ENCODE measurements at places on chromosomes 4 and X.
A peak's percentile ranks its signal among the peaks of the same experiment; 100 is the strongest.

DNA sequence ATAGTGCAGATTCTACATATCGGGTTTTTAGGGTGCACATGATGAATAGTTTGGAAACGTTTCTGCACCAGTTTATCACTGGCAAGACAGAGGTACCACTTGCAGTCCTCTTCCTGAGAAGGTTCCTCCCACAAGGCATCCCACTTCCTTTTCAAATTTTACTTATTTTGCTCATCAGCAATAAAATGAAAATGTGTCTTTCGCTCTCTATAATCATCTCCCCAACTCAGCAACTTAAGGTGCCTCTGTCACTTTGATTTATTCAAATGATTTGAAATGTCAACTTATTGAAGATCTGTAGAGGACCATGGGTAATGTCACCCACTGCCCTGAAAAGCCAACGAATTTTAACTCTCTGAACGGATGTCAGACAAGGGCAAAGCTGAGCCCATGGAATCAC lies 53.2 kb downstream of the VGLL1 start:
- no peak for DNase-seq

- no peak for DNase-seq
These were observed 29.7 kb downstream of the NEK1 start for GRCh38 chr4:169582706-169583105.

GRCh38 chr4:167021545-167022155 lies 212.6 kb downstream of the SPOCK3 start:
- peak; percentile 9 for DNase-seq

- no peak for DNase-seq
These were observed 211.9 kb upstream of the UGT8 start for GRCh38 chr4:114386637-114387233.

DNA sequence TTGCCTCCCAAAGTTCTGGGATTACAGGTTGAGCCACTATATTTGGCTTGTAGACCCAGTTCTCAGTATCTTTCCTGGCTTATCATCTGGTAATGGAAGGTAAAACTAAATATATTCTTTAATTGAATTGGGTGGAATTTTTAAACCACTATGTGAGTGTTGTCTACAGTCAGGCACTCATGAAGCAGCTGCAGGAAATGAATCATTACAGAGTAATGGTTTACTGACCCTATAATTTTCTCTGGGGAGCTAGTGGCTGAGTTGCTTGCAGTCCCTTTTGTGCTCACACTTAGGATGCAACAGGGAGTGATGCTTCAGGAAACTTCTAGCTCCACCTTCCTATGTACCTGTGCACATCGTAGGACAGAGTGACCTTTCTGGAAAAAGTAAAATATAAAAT lies 4.1 kb upstream of the UGT2B7 start:
- DNase-seq = no peak

- peak; percentile 1 for DNase-seq
These were observed 13.2 kb upstream of the RAB9B start for GRCh38 chrX:103845165-103845653.

DNA sequence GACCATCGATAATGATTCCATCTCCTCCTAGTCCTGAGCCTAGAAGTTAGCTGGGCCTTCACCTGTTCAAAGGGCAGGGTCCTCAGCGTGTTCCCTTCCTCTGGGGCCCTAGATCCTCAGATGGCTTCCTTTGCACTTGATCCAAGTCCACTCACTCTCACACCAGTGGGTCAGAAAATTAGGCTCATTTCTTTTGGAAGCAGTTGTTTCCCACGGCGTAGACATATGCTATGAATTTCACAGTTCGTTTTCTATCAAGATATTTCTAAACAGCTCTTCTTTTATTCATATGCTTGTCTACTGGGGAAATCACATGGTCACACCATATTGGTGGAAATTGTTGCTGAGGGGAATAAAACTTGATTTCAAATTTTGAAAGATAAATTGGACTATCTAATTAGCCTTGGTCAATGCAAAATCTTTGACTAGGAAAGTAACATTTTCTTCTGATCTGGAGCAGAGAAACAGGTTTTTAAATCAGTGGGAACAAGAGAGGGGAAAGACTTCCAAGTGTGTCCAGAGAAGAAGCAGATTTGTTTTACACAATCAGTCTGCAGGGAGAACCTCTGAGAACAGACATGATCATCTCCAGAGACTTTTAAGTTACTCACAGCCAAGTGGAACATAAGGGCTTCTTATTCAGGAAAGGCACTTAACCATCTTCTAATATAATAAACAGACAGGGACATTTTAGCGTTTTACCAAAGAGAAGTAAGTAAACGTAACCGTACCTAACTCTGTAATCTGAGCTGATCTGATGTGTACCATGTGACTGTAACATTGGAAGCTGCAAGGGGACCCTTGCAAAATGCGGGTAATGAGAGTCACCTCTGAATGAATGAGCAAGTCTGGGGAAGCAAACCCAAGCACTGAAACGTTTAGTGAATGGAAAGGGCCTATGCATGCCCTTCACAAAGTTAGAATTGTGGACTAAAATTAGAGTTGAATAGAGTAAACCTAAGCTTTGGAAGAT lies 455.7 kb upstream of the FAT1 start:
- DNase-seq = no peak

DNA sequence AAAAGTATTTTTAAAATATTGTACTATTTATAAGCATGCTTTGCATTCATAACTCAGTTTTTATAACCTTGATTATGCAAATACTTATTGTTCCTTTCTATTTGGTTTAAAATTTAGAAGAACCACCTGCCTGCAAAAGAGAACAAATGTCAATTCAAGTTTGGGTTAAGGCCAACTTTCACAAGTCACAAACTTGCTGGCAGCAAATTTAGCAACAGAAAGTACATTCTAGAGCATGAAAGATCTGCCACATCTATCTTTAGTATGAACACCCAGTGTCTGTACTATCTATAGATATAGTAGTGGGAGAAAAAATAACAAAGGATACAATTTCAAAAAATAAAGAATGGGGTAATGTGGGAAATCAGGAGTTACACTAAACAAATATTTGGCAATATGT lies 1014.2 kb downstream of the C4orf33 start:
- no peak for DNase-seq

DNA sequence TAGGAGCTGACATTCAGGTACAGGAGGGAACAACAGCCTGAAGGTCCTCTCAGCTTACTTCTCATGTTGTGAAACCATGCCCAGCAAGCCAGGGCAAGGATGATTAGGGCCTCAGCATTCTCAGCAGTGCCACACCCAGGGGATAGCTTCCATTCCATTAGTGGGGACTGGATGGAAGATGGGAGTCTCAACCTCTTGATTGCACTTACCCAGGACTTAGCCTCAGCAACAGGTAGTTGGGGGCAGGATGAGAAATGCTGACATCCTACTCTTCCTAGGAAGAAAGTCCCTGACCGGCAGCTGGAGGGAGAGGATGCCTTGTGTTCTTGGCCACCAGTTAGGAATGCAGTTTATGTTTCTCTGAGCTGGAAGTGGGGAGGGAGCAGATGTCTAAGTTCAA lies 8.8 kb upstream of the BEX3 start:
- DNase-seq = no peak

- DNase-seq = no peak
These were observed 60.5 kb downstream of the FGFBP1 start for GRCh38 chr4:15878011-15878410.

- DNase-seq = no peak
These were observed at the start of gene PARM1 for GRCh38 chr4:74932832-74933561. PARM1 (plus strand) TSS chr4:74933116; CDS start chr4:74933328, 212 bp downstream.

DNA sequence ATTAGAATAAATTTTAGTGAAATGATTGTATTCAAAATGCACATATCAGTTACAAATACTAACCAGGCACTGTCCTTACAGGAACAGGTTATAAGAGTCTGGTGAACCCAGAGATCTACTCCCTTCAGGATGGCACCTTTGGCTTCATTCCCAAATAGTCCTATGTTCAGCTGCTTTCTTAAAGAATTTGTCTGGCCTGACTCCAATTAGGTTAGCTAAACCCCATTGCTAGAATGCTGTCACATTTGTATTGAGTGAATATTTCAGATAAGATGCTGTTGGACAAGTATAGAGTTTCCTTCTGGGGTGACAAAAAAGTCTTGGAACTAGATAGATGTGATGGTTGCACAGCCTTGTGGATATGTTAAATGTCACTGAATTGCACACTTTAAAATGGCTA lies 69.4 kb downstream of the EFHC2 start:
- DNase-seq = no peak

DNA sequence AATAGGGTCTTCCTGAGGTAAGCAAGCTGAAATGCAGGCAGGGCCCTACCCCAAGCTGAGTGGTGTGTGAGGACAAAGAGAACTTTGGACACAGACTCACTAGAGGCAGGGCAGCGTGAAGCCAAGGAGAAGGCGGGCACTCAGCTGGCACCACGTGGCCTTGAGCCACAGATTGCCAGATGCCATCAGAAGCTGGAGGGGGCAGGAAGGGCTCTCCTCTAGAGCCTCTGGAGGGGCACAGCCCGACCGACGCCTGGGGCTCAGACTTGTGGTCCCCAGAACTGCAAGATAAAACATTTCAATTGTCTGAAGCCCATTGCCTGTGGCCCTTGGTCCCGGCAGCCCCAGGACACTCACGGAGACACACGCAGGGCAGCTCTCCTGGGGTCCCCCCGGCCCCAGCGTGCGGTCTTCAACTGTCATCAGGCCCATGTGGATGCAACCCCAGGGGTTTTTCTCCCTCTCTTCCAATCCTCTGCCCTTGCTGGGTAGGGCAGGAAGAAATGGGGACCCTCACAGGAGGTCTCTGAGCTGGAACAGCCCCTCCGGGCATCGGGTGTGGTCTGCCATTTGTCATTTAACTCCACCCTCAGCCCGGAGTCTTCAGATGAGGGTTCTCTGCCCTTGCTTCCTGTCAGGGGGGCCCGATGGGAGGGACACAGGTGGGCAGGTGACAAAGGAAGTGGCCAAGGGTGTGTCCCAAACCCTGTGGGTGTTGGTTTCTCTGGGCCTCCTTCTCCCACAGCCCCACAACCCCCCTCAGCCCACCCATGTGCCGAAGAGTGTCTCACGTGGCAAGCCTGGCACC lies 22.2 kb downstream of the HMX1 start:
- DNase-seq = no peak

- DNase-seq = no peak
These were observed 18.3 kb downstream of the MAGED2 start for GRCh38 chrX:54825716-54826438.

- DNase-seq = no peak
These were observed 55.5 kb upstream of the FBXW7 start for GRCh38 chr4:152591396-152591795.

DNA sequence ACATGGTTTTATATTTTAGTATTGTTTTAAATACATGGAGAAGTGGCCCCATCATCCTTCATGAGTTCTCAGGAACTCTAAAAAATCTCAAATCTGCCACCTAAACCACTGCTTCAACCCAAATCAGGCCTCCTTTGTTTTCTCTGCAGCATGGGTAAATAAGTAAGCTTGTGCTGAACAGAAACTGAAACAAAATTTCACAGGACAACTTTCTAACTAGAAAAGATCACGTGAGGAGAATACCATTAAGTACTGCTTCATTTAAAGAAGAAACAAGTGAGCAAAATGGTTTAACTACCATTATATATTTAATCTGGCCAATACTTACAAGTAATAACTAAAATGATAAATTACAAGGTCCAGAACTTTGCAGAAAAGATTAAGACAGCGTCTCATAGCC lies 2.5 kb downstream of the ARAP2 start:
- no peak for DNase-seq

- DNase-seq = peak; percentile 2
These were observed 321.9 kb upstream of the GIMD1 start for GRCh38 chr4:106690487-106690886.

DNA sequence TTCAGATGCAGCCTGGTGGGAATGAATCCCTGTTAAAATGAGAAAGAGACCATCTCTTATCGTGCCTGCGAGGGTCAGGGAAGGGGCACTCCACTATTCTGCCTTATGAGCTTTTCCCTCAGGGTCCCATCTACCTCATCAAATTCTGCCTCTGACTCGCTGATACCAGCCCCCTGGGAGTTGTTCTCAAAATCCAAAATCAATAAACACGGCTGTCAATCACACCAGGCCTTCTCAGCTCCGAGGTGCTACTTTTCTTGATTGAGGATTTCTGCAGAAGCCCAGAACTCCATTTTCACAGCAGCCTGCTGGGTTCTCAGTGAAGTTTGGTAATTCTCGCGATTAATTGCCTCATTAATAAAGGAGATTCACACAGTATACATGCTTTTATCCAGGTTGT lies 312.6 kb downstream of the STIM2 start:
- DNase-seq = no peak

GRCh38 chr4:38154681-38155588 lies 194.7 kb downstream of the PTTG2 start:
- DNase-seq = no peak

GRCh38 chr4:8534129-8534528 lies 46.1 kb upstream of the GPR78 start:
- no peak for DNase-seq

- DNase-seq = no peak
These were observed 84.3 kb downstream of the MGST2 start for GRCh38 chr4:139749835-139750498.

DNA sequence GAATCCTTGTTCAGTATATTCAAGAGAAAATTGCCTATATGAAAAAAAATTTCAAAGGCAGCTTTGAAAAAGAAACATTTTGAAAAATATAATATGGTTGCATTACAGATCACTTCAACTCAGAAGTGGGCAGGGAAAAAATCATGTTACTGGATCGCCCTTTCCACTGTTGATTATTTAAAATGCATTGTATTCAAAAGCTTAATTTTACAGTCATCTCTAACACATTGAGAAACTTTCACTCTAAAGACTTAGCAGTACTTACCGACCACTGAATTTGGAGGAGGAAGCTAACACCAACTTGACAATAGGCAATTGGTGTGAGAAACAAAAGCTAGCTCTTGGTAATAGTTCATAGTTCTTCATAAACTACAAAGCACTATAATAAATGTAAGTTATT lies 101.9 kb downstream of the CEP135 start:
- no peak for DNase-seq

DNA sequence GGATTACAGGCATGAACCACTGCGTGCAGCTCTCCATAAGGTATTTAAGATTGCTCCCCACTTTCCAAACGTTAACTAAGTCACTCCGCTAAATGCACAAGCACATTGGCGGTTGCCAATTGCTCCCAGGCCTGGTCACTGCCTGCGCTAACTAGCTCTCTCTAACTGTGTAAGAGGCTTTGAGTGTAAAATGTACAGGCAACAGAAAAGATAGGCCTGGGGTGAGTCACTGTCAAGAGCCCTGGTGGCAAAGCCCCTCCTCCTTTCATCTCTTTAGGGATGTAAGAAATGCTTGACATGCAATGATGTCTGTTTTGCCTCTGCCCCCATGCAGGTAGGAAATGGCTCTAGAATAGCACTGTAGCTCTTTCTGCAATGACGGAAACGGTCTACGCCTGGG lies 329.7 kb upstream of the GATB start:
- DNase-seq = no peak
